ENCODE measurements at places on chromosomes 3 and 15. TPM values are rescaled to one million over a fixed set of nuclear protein-coding genes. Genes with fewer than 3 reads are reported as not detected.

- no peak for DNase-seq
Measured at GRCh38 chr3:67015702-67016484, 17.8 kb downstream of the KBTBD8 start.

GRCh38 chr3:15207836-15208504 lies 1.9 kb downstream of the CAPN7 start:
- no peak for DNase-seq

- DNase-seq, result no peak
Measured at GRCh38 chr3:178658694-178659325, 122.6 kb downstream of the KCNMB2 start.

DNA sequence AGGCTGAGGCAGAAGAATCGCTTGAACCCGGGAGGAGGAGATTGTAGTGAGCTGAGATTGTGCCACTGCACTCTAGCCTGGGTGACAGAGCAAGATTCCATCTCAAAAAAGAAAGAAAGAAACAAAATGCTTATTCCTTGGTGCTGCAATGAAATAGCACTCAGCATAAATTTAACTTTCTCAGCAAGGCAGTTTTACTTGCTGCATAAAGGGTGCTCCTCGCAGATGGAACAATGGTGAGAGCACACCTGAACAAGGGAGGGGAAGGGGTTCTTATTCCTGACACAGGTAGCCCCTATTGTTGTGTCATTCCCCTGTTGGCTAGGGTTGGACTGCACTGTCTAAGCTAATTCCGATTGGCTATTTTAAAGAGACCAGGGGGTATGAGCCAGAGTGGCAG lies 17.1 kb downstream of the PAK2 start:
- DNase-seq, result no peak

SLC12A8 gene
- 1.5 TPM for total RNA-seq
